Effector memory CD4-positive, alpha-beta T cell (primary cell): ENCODE measurements at places on chromosomes 11 and 22.

GRCh38 chr11:71474141-71474770 lies 21.3 kb downstream of the NADSYN1 start:
- DNase-seq, result no peak

DNA sequence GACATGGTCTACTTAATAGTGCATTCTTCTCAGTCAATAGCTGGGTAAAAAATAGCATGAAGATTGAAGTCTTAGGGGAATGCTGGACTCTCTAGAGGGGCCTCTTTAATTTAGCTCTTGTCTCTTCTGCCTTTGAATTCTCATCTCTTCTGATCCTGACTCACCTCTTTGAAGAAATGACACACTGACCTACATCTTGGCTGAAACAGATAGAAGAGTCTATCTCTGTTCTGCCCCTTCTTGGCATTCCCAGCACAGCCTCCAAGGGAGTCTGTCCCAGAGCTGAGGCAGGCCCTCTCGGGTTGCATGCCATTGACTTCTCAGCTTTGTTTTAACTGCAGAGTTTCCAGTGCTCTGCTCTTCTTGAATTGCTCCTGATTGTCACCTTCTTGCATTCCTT lies 55.7 kb downstream of the PTPRJ start:
- no peak for DNase-seq

- DNase-seq, result no peak
Measured at GRCh38 chr11:3176487-3176886, 11.4 kb upstream of the OSBPL5 start.

GRCh38 chr22:22820626-22821025 lies 67.0 kb upstream of the IGLL5 start:
- DNase-seq, result no peak

- no peak for DNase-seq
Measured at GRCh38 chr11:105328061-105328460, 188.5 kb upstream of the CARD18 start.

DNA sequence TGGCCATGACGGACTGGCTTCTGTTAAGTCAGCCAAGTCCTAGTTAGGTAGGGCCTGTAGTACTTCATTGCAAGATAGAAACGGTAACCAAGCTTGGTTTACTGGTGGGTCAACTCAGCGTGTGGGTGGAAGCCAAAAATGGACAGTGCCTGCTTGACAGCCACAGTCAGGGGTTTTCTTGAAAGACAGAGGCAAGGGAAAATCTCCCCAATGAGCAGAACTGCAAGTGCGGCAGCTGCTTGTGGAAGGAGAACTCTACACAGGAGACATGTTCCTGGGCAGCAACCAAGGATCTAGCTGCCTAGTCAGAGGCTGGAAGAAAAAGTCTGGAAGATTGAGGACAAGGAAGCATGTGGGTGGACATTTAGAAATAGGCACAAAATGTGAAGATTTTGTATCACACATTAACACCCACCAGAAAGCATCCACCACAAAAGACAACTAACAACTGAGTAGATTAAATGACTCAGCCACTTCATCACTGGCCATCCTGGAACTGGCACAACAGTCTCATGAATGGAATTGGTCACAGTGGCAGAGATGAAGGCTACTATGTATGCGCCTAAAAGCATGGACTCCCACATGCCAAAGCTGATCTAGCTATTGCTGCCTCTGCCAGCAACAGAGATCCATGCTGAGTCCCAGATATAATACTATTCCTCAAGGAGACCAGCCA lies 40.9 kb upstream of the SCUBE2 start:
- no peak for DNase-seq

DNA sequence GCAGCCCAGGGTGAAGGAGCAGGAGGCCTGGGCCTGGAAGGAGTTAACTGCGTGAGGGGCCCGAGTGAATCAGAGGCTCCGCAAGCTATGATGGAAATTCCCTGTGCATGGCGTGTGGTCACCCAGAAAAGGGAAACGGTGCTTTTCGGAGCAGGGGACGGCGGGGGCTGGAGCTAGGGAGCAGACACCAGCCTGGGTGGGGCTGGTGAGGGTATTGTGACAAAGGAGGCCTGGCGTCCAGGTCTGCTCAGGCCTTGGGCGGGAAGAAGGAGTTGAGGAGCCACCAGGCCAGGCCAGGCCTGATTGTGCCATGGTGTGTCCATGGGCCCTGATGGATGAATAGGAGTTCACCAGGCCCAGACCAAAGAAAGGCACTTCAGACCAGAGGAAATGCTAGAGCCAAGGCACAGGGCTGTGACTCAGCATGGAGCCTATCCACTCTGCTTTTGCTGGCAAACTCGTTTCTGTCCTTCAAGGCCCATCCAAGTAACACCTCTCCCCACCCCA lies 12.8 kb upstream of the SPI1 start:
- DNase-seq, result no peak

- DNase-seq, result no peak
Measured at GRCh38 chr22:19593991-19594569, 69.9 kb upstream of the CLDN5 start.

GRCh38 chr11:71566081-71566620 lies 788 bp downstream of the KRTAP5-10 start:
- DNase-seq, result no peak

DNA sequence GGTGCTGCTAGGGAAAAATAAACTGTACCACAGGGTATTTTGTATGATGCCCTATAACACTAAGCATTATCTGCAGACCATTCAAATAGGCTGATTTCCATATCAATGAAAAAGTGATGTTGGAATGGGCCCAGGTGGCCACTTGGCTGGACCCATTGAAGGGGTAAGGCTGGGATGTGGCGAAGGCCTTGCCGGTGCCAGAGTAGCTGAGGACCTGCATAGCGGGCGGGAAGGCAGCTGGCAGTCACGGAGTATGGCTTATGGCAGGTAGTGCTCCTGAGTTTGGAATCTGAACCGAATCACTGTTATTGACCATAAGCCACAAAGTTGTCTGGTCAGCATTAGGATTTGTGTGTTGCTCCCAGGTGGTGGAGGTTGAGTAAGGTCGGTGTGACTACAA lies 131.0 kb downstream of the MICAL2 start:
- DNase-seq, result no peak

DNA sequence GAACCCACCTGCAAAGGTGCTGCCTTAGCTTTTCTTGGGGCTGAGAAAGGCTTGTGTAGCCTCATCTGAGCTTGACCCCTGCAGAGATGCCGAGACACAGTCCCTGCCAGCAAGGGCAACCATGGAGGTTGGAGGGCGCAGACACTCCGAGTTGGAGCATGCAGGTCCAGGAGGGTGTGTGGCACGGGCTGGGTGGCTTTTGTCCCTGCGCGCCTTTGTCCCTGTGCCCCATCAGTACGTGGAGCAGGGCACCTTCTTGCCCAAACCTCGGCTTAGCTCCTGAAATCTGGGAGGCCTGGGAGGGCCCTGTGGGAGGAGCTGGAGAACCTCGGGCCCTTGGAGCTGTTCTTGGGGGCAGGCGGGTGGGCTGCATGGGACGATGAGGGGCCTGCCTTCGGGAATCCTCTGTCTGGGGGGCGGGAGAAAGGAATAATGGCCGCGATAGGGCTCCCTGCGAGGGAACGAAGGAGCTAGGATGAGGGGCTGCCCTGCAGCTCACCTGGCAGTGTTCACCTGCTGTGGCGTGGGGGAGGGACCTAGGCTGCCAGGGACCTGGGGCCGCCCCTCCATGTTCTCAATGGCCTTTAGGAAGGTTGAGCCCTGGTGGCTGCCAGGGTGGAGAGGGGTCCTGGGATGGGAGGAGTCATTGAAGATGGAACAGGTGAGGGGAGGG lies 3.4 kb downstream of the BRSK2 start:
- DNase-seq, result no peak

DNA sequence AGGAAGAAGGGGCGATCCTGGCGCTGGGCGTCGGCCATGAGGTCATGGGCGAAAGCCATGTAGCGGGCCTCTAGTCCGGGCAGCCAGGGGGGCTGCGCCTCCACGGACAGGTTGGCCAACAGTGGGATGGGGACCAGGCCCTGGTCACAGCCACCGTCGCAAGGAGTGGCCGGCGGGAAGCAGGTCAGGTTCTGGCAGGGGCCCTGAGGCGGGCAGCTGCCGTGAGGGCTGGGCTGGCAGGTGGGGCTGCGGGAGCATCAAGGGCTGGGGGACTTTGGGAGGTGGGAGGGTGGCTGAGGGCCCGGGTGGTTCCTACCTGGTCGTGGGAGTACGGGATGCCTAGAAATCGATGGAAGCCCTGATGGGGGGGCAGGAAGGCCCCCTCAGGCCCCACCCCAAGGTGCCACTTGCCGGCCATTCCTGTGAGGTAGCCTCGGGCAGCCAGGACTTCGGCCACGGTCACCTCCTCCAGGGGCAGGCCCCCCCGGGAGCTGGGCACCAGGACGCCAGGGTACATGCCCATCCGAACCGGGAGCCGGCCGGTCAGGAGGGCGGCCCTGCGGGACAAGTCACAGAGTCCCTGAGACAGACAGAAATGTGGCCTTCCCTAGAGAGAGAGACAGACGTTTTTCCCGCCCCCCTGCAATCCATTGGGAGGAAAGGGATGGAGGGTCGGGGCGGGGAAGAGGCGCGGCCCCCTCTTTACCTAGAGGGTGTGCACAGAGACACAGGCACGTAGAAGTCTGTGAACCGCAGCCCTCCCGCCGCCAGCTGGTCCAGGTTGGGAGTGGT lies 906 bp downstream of the ARSA start:
- no peak for DNase-seq

DNA sequence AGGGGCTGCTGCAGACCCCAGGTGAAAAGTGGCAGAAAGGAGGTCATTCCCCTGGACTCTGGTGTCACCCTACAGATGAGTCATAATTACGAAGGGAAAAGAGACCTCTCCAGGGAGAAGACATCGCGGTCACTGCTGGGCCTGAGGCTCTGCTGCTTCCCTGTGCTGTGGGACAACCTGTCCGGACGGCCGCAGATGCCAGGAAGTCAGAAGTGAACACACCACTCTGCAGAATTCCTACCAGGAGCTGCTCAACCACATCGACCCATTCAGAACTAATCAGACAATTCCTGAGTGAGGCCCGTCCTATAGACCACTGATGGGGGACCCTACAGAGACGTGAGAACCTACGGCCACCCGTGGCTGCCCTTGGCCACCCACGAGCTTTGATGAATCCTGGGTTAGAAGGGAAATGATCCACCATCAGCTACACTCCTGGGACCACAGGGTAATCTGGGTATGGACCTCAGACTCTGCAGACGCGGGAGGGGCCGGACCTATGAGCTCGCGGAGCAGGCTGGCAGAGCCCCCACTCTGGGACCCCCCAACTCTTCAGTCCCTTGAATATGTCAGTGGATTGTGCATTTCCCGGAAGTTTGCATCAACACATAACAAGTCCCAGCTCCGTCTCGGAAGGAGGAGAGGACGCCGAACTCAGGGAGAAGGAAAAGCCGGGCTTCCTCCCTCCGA lies 636.7 kb downstream of the BRD1 start:
- DNase-seq, result no peak

GRCh38 chr11:100734743-100735527 lies 47.8 kb downstream of the ARHGAP42 start:
- DNase-seq, result no peak

GRCh38 chr11:79939111-79939510 lies 498.3 kb upstream of the TENM4 start:
- DNase-seq, result no peak

GRCh38 chr11:126997196-126997595 lies 3.4 kb downstream of the KIRREL3 start:
- no peak for DNase-seq

- no peak for DNase-seq
Measured at GRCh38 chr22:44623771-44624510, 78.1 kb upstream of the PRR5 start.

DNA sequence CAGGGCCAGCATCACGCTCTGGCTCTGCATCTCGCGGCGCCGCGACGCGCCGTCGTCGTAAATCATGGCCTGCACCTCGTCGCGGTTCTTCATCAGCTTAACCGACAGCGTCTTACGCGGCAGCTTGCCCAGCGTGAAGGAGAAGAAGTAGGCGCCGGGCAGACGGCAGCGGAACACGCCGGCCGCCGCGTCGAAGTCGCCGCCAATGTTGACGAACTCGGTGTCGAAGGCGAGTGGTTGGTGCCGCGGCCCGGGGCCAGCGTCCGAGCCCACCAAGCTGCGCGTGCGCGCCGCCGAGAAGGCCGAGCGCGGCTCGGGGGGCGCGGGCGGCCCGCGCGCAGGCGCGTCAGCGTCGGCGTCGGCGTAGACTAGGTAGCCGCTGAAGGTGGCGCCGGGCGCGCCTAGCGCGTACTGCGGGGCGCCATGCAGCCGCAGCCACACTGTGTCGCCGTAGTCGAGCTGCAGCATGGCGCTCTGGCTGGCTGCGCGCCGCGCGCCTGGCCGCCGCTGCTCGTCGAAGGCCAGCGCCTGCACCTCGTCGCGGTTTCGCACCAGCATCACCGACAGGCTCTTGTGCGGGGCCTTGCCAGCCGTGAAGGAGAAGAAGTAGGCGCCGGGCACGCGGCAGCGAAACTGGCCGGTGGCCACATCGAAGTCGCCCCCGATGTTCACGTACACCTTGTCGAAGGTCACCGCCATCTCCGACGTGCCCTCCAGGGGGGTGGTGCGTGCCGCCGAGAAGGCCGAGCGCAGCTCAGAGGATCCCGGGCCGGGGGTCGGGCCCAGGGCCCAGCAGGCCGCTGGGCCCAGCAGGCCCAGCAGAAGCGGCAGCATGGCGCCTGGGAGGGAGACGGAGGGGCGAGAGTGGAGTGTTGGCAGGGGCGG lies 3.7 kb downstream of the FAM180B start:
- no peak for DNase-seq

GRCh38 chr11:20450829-20451228 lies 63.3 kb downstream of the PRMT3 start:
- DNase-seq, result no peak

DNA sequence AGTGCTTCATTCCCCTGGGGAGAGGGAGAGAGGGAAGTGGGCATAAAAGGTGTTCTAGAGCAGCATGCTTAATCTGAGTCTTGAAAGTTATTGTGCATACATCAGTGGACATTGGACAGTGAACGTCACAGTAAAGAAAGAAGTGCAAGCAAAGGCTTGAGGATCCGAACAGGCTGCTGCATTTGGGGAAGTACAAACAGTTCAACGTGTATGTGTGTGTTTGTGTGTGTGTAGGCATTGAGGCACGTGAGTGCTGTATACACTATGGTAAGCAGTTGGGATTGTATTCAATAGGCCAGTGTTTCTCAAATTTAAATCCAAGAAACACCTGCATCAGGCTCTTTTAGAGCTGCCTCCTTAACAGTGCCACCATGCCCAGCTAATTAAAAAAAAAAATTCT lies 10.4 kb upstream of the EIF3M start:
- no peak for DNase-seq

GRCh38 chr11:63837027-63837688 lies 1.8 kb upstream of the MARK2 start:
- peak; percentile 50 for DNase-seq

- DNase-seq, result no peak
Measured at GRCh38 chr11:91164452-91164822, 941.6 kb upstream of the CHORDC1 start.
